Anterior cingulate cortex (tissue), 58 donors: ENCODE measurements at places on chromosomes 11 and 22.

DNA sequence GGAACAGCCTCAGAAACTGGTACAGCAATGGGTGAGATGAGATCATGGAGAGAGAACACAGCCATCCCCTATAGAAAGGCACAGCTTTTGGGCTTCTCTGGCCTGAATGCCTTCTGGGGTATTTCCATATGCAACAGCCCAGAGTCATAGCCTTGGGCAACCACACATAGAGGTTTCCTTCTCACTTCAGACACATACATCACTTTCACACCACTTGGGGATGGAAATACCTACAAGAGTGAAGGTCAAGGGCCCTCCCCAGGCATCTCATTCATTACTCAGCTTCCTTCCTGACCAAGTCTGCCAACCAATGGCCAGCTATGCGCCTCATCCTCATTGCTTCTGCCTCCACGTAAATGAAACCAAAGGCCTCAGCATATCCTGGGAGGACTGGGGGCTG is 17.7 kb upstream of the OLFML1 start:
- no peak for DNase-seq

DNA sequence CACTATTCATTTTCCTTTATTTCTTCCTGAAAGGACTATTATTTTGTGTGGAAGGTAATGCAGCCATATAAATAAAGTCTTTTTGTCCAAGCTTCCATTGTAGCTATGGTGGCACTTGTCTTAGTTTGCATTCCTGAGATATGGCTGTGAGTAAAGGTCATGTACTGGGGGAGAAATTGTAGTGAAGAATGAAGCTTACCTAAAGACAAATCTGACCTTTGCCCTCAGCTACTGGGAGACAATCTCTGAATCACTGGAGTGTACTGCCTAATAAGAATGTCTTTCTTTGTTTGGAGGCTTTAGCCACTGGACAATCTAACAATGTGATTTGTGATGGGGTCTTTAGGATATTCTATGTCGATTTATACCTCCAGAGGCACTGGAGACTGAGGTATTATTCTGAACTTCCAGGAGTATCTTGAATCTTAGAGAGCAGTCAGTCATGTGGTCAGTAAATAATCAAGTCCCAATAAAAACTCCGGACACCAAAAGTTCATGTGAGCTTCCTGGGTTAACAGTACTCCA is 39.7 kb upstream of the OR5AK2 start:
- DNase-seq = no peak

- DNase-seq = no peak
Observed at GRCh38 chr22:36937319-36938027, 24.0 kb downstream of the CSF2RB start.

DNA sequence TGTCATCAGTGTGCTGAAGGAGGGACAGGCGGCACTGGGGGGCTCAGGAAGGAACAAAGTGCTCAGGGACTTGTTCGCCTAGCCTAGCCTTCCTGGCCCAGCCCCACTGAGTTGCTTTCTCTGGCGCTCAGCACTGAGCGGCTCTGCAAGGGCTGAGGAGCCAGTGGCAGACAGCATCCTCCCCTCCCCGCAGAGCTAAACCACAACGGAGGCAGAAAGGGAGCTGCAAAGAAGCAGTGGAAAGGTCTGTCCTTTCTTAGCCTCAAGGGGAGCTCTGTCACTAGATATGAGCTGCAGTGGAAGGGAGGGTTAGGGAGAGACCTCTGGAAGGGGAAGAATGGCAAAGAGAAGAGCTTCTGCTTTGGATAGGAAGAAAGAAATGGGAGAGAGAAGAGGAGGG is 89.7 kb upstream of the PHOX2A start:
- DNase-seq = no peak

GRCh38 chr22:36616682-36617081 is 86.9 kb downstream of the CACNG2 start:
- no peak for DNase-seq
